ENCODE measurements at places on chromosomes 12 and 14. TPM values are rescaled to one million over a fixed set of nuclear protein-coding genes. Genes with fewer than 3 reads are reported as not detected.

ZCRB1 gene
- 63.6 TPM for total RNA-seq

GRIP1 gene
- total RNA-seq = 0.71 TPM

GALNT4 gene
- 5.1 TPM for total RNA-seq

ALDH2 gene
- total RNA-seq = 72.5 TPM

AJUBA gene
- total RNA-seq = 38.1 TPM

FRS2 gene
- 10.3 TPM for total RNA-seq

Data from A549 treated with CpdA at 1 μM for 4 hours (cell line).